Activated naive CD4-positive, alpha-beta T cell treated with anti-CD3 and anti-CD28 coated beads, Interleukin-2, amount 50 U/mL, for 72 hours (primary cell): ENCODE measurements at places on chromosomes 5 and 9. TPM values are rescaled to one million over a fixed set of nuclear protein-coding genes. Genes with fewer than 3 reads are reported as not detected.
A peak's percentile ranks its signal among the peaks of the same experiment; 100 is the strongest.

DNA sequence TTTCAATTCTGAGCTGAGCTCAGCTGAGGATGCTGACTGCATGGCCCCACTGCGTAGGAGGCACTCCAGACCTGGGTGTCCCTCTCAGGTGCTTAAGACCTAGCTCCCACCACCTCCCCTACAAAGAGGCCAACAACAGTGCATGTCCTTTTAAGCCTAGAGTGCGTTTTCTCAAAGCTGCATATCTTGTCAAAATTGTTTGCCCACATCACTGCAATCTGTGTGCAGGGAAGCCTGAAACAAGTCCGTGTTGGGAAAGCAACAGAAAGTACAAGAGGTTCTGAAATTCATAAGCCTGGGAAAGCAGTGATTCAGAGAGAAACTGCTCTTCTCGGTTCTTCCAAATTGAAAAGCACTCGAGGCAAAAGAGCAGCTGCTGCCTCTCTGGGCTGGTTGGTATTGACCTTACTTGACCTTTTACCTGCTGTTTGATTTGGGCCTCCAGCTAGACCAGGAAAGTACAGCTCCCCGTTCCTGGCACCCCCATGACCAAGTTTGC, 238.4 kb downstream of the NR2F1-AS1 start:
- DNase-seq = no peak

- no peak for DNase-seq
Measured at GRCh38 chr5:36001032-36001431, 9.8 kb upstream of the UGT3A1 start.

GRCh38 chr9:119091074-119091473, 278.2 kb downstream of the BRINP1 start:
- DNase-seq = no peak

DNA sequence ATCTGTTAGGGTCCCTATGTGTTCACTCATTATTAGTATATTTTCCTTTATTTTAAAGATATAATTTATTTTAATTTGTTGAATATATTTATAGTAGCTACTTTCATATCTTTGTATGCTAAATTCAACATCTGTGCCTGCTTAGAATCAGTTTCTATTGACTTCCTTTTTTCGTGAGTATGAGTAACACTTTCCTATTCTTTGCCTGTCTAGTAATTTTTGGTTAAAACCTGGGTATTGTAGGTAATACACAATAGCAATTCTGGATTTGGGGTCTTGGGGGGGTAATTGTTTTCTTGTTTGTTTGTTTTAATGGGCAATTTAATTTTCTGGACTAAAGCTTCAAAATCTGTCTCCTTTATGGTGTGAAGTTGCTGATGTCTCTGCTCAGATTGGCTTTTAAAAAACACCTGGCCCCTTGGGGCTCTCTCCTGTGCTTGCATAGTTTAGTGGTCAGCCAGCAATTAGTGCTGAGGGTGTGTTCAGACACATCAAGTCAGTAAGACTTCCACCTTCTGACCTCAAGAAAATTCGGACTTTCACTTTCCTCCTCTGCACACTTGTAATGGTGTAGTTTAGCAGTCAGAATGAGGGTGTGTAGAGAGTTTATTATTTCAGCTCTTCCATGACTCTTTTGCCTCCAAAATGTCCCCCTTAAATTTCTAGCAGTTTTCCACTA, 124.4 kb upstream of the MAP1B start:
- DNase-seq = no peak

- DNase-seq = peak; percentile 74
Measured at GRCh38 chr5:134524826-134525682, at the start of gene JADE2. JADE2 (plus strand) TSS chr5:134525670; CDS start chr5:134535858, 10,188 bp downstream.

DNA sequence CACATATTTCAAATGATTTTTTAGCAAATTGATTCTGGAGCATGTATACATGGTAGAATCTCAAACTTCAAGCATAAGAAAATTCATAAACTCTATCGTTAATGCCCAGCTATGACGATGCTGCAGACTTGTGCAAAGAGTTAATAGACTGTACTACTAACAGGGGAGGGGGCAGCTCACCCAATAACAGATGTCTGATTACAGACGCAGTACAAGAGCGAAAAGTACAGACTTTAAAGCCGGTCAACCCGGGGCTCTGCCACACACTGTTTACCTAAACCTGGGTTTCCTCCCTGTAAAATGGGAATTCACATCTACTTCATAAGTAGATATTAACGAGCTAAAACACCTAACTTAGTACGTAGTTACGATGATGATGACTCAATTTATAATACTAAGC, 651 bp downstream of the TRIM23 start:
- no peak for DNase-seq

- DNase-seq = no peak
Measured at GRCh38 chr5:153714798-153715197, 224.3 kb downstream of the GRIA1 start.

GRCh38 chr9:105701145-105701544, 6.8 kb downstream of the TMEM38B start:
- DNase-seq = no peak

DNA sequence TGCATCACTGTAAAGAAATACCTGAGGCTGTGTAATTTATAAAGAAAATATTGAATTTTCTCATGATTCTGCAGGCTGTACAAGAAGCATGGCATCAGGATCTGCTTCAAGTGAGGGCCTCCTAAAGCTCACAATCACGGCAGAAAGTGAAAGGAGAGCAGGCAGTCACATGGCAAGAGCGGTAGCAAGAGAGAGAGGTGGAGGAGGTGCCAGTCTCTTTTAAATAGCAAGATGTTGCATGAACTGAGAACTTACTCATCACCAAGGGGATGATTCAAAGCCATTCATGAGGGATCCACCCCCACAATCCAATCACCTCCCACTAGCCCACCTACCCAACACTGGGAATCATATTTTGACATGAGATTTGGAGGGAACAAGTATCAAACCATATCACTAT, 184.5 kb upstream of the PAPPA start:
- no peak for DNase-seq

The GOLM1 gene
- 0.87 TPM for total RNA-seq

The MLANA gene
- total RNA-seq = not detected

The P4HA2 gene
- total RNA-seq = 0.91 TPM

The GRXCR2 gene
- not detected for total RNA-seq

The ADAM19 gene
- 9.5 TPM for total RNA-seq

The CSF1R gene
- 5.2 TPM for total RNA-seq

The FGD3 gene
- 49.7 TPM for total RNA-seq
